NCI-H1092 treated with DMSO at 0.1 percent for 48 hours (cell line): ENCODE measurements at places on chromosomes 5 and 9.

DNA sequence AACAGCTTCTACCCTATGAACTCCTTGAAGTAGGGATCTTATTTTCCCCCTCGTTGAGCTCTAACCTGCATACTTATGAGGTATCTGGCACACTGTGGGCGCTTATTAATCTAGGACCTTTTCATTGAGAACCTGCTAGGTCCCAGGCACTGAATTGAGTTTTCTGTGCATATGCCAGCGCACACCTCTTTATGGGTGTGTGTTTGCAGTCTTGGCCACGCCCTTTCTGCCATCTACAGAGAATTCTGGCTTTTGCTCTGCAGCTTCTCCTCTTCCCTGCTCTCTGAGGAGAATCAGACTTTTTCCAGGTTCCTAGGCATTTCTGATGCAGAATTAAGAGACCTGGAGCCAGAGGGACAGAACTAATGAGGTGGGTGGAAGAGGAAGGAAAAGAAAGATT, 25.4 kb upstream of the SSBP2 start:
- no peak for DNase-seq

DNA sequence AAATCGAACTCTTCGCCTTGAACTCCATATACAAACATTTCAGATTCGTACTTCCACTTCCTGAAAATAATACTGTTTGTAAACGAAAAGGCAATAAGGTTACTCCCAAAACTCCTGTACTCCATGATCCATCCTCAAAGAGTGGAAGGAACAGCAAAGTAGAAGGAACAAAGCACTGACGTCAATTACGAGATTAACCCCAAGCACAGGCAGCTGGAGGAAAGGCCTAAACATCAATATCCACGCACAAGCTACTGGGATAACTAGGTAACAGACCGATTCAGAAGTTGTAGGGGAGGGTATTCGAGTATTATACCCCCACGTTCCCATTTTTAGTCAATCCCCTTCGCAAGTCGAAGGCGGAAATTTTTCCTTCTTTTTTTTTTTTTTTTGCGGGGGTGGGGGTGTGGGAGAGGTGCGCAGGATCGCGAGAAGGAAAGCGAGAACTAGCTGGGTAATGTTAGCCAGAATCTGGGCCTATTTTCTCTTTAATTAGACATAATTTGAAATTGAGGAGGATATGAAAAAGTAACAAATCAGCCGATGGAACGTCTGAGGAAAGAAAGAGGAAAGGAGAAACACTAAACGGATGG, 909 bp downstream of the AFF4 start:
- DNase-seq, result peak; percentile 15

- DNase-seq, result no peak
Measured at GRCh38 chr9:106976772-106977171, 113.8 kb downstream of the ZNF462 start.

- DNase-seq, result no peak
Measured at GRCh38 chr9:73056245-73056644, 95.4 kb upstream of the ANXA1 start.

DNA sequence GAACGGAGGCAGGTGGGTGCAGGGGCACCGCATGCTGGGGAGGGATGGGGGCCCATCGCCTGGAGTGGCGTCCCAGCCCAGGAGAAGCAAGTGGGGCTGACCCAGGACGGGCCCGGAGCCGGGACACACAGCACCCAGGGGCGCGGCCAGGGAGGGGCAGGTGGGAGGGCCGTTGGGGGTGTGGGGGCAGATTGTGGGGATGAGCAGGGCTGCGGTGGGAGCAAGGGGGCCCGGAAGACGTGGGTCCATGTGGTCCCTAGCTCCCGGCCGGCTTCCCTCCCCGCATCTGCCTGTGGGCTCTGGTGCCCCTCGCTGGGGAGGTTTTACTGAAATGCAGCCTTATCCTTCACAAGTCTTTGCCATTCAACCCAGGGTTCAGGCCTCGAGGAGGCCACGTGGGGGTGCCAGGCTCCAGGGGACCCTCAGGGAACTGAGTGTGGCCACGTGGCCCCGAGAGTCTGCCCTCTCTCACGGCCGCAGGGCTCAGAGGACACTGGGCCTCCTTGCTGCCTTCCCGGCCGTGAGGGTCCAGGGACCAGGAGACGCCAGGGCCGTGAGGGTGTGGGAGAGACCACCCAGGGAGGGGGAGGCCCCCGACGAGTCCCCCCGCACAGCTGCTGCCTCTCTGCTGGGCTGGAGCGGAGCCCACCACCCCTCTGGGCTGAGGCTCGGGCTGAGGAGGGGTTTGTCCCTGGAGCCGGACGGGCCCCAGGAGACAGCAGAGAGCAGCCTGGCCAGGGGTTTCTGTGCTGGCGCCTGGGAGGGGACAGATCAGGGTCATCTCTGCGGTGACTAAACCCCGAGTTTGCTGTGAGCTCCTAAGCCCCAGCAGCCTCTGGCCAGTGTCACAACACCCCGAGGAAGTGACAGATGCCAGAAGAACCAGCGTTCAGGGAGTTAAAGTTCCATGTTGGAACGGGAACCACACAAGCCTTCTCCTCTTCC, 35.2 kb downstream of the SLC9A3 start:
- DNase-seq, result no peak
